ENCODE measurements at places on chromosomes 5 and 9.

GRCh38 chr5:147539053-147539452 is 29.2 kb upstream of the DPYSL3 start:
- no peak overlapping the region for H3K4me3 ChIP-seq
- no peaks in the 10 kb centered on the region for H3K36me3 ChIP-seq
- DNase-seq, result peak; percentile 63

DNA sequence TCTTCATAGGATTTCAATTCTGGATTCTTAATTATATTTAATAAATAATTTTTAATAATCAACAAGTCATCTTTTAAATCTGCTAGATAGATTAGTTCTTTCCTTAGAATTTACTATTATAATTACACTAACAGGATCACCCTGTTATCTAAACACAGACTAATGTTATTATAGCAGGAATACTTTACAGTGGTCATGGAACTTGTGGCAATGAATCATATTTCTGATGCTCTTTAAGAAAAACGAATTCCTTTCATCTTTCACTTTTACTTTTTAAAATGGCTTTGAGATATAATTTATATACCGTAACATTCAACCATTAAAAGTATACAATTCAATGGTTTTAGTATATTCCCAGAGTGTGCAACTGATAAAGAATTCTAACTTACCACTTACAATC is 29.7 kb upstream of the CDK5RAP2 start:
- no peaks in the 10 kb centered on the region for H3K36me3 ChIP-seq
- no peak overlapping the region for H3K4me3 ChIP-seq
- H3K27ac ChIP-seq, result peak overlapping the region; percentile 41
- peaks cover 8% of the 10 kb centered on the region for H3K4me1 ChIP-seq
- no peaks in the 10 kb centered on the region for H3K27me3 ChIP-seq

DNA sequence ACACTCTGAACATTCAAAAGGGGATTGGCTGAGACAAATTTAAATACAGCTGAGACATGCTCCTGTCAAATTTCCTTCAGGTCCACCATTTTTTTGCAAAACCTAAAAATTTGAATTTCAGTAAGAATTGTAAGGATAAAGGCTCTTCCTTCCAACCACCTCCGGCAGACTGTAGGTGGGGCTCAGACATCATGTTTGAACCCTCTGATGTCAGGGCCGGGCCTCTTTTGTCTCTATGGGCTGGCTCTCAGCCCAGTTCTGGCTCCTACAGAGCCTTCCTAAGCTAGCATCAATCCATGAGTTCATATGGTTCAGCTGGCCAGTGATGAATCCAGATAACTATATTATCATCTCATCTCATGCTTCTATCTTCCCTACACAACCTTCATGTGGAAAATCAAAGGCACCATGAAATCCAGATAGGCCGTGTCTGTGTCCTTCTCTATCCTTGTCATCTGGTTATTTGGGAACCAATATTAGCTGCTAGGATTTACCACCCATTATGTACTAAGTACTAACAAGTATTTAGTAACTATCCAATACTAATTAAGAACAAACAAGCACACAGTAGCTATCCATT is 44.2 kb downstream of the NIPSNAP3B start:
- H3K36me3 ChIP-seq, result peaks cover 23% of the 10 kb centered on the region
- no peak overlapping the region for H3K4me3 ChIP-seq
- H3K4me1 ChIP-seq, result peaks cover 13% of the 10 kb centered on the region
- no peaks in the 10 kb centered on the region for H3K27me3 ChIP-seq
- H3K27ac ChIP-seq, result no peak overlapping the region

DNA sequence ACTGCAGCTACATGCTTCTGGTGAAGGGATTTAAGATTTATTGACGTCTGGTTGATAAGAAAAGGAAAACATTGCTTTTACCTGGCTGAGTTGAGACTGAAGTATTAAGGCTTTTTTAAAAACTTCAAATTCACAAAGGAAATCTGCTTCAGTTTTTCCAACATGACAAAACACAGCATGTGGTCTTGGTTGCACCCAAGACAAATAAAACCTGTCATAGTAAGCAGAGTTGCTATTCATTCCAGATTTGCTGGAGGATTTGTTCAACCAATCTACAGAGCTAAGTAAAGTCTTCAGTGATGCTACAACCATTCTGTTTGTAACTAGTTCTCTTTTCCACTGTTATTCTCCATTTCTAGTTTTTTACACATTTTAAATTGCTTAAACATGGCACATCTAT is 11.3 kb downstream of the C5orf63 start:
- H3K27me3 ChIP-seq, result no peaks in the 10 kb centered on the region
- no peak overlapping the region for H3K4me3 ChIP-seq
- no peak for DNase-seq
- peaks cover 7% of the 10 kb centered on the region for H3K4me1 ChIP-seq
- H3K27ac ChIP-seq, result no peak overlapping the region
